SK-MEL-5 (cell line): ENCODE measurements at places on chromosomes 2 and 18. TPM values are rescaled to one million over a fixed set of nuclear protein-coding genes. Genes with fewer than 3 reads are reported as not detected.
A peak's percentile ranks its signal among the peaks of the same experiment; 100 is the strongest.

Gene SETBP1
- total RNA-seq, result 1.7 and 2.3 TPM in 2 replicates

Gene CFC1
- not detected in 2 replicates for total RNA-seq

Gene FER1L5
- total RNA-seq, result not detected in 2 replicates

Gene ALPG
- not detected in 2 replicates for total RNA-seq

Gene APLF
- total RNA-seq, result 5.2 and 6.4 TPM in 2 replicates

Gene MC2R
- total RNA-seq, result not detected in 2 replicates

Gene GPR155
- 2.3 and 3.0 TPM in 2 replicates for total RNA-seq

Gene IL18R1
- total RNA-seq, result 0.37 and 0.59 TPM in 2 replicates

Gene G6PC2
- not detected in 2 replicates for total RNA-seq

Gene TMEM163
- 0.05 TPM in 1 of 2 replicates, not detected in the other for total RNA-seq

Gene CNRIP1
- 28.4 and 34.9 TPM in 2 replicates for total RNA-seq

Gene HS1BP3
- total RNA-seq, result 68.8 and 69.1 TPM in 2 replicates

Gene SULT1C2
- 5.0 and 10.7 TPM in 2 replicates for total RNA-seq

Gene ALLC
- total RNA-seq, result not detected in 2 replicates

Gene SLC4A5
- total RNA-seq, result 0.29 and 0.63 TPM in 2 replicates

Gene KCNG2
- total RNA-seq, result not detected in 2 replicates

Gene EMILIN1
- total RNA-seq, result 0.11 and 0.71 TPM in 2 replicates

Gene HK2
- 39.2 and 52.1 TPM in 2 replicates for total RNA-seq

Gene GMCL1
- 7.2 and 7.9 TPM in 2 replicates for total RNA-seq

Gene IHH
- not detected in 2 replicates for total RNA-seq

GRCh38 chr18:354471-354870 lies 86.6 kb upstream of the THOC1 start:
- DNase-seq, result no peak

- peak; percentile 47 for DNase-seq
Measured at GRCh38 chr2:20596193-20596972, 54.5 kb downstream of the HS1BP3 start.

- no peak for DNase-seq
Measured at GRCh38 chr2:72132981-72133720, 14.5 kb downstream of the CYP26B1 start.

- DNase-seq, result no peak
Measured at GRCh38 chr2:60105906-60106305, 447.5 kb downstream of the BCL11A start.

GRCh38 chr2:161166538-161167409 lies 6.5 kb downstream of the TANK start:
- no peak for DNase-seq

DNA sequence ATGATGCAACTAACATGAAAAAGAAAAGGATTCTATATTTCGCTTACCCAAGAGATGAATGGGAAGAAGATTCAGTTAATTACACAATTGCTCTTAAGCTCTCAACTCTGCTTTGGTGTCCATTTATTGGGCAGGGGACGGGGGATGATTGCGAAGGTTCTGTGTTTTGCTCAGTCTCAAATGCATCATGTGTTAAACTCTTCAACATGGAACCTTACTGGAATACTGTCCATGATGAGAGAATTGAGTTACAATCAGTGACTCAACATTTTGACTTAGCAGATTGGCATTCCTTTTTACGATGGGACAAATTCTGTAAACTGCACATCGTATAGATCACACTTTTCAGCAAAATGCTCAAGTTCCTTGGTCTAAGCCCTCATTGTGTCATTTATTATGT lies 135.6 kb downstream of the RBMS1 start:
- no peak for DNase-seq

GRCh38 chr2:68099260-68099659 lies 36.5 kb upstream of the C1D start:
- DNase-seq, result no peak

- DNase-seq, result no peak
Measured at GRCh38 chr2:7043690-7044089, 126.5 kb downstream of the RNF144A start.

DNA sequence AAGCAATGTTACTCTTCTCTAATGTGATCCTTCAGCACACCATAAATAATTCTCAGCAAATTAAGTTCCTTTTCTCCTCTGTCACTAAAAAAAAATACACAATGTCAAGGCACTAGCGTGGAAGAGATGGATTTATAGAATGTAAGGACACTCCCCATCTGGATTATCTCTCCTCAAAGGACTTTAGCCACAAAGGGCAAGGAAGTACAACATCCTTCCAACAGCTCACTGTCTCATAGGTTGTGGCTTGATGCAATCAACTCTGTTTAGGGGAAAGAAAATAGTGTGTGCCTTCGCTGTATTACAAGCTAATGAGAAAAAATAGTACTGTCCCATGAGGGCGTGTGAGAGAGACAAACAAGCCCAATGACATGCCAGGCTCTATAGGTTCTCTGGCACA lies 129.1 kb upstream of the DNMT3A start:
- DNase-seq, result no peak

- DNase-seq, result no peak
Measured at GRCh38 chr2:239199041-239199768, 201.6 kb downstream of the HDAC4 start.

DNA sequence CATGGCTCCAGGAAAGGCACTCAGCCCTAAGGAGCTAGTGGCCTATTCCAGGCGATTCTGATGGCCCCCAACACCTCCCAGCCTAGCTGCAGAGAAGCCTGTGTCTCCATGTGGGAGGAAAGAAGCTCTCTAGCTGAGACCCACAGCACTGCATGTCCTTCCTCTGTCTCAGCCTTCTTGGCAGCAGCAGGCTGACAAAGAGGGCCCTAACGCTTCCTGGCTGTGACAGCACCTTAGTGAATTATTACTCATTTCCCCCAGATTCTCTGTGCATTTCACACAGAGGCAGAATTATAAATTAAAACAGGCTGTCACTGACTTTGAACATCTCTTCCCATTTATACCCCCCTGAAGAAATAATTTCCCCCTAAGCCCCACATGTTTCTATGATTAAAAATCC lies 206.8 kb downstream of the CLIP4 start:
- DNase-seq, result no peak

- peak; percentile 11 for DNase-seq
Measured at GRCh38 chr2:160869411-160869810, 290.8 kb upstream of the TANK start.

GRCh38 chr2:9693196-9693491 lies 62.3 kb upstream of the YWHAQ start:
- no peak for DNase-seq

- DNase-seq, result no peak
Measured at GRCh38 chr2:133952896-133953295, 301.0 kb upstream of the MGAT5 start.

- DNase-seq, result no peak
Measured at GRCh38 chr18:3660739-3661515, 211.0 kb downstream of the TGIF1 start.

DNA sequence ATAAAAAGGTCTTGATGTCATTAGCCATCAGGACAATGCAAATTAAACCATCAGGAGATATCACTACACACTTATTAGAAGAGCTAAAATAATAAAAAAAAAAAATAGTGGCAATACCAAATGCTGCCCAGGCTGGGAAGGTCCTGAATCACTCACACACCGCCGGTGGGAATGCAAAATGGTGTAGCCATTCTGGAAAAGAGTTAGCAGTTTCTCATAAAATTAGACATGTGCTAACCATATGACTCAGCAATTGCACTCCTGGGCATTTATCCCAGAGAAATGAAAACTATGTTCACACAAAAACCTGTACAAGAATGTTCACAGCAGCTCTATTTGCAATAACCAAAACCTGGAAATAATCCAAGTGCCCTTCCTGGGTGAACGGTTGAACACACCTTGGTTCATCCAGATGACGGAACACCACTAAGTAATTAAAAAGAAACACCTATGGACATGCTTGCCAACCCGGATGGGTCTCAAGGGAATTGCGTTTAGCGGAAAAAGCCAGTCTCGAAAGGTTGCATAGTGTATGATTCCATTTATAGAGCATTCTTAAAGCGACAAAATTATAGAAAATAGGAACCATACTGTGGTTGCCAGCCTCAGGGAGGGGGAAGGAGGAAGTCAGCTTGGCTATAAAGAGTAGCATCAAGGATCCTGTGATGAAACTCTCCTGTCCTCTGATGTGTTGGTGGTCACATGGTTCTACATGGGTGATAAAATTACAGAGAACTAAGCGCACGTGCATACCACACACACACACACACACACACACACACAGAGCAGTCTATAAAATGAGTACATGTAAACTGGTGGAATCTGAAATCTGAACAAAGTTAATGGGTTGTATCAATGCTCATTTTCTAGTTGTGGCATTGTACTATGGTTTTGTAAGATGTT lies 4.6 kb downstream of the MBP start:
- peak; percentile 96 for DNase-seq

DNA sequence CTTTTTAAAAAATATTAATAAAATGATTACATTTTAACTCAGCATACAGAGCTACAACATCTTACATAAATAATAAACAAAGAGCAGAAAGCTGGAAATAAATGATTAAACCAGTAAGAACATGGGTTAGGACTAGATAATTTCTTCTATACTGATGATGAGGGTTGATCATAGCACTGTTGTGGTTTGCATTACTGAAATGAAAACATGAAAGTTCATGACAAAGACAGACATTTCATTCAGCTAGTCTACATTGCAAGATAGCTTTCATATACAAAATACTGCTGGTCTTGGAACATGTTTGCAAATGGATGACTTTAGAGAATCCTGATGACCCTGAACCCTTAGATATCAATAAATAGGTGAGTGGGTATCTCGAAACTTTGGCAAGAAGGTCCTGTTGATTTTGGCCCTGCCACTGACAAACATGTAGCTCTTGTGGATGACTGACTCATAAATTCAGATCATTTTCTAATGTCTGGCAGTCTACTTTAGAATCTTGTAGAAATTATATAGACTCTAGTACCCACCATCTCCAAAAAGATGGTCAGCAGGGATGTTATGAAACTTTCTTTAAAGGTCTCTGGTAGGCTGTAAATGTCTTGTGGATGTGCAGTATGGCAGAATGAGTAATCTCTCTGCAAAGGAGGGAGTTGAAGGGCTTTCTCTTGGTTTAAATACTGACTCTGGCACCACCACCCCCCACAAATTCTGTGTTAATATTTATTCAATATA lies 15.5 kb upstream of the CDC42EP3 start:
- no peak for DNase-seq

- DNase-seq, result peak; percentile 61
Measured at GRCh38 chr2:228039752-228040534, 141.5 kb downstream of the SPHKAP start.

GRCh38 chr2:86337244-86337835 lies at the start of gene REEP1:
Gene REEP1 (minus strand): TSS chr2:86337626. CDS start chr2:86337510, 116 bp downstream.
- DNase-seq, result no peak

- no peak for DNase-seq
Measured at GRCh38 chr2:85326406-85327159, 1.2 kb downstream of the TGOLN2 start.

DNA sequence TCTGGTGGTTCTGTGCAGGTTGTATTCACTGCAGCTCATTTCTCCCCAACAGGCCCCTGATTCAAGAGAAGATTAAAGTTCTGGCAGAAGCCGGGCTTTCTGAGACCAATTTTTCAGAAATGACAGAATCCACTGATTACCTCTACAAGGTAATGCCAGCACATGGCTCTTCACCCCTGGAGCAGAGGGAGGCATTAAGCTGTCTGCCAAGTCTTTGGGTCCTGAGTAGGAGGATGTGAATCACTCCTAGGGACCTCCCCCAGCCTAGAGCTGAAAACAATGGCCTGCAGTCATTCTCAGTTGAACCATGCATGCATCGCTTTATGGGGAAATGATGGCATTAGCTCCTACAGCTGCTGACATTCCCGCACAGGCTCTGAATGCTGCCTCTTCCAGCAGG lies 20.5 kb upstream of the RPL37A start:
- DNase-seq, result peak; percentile 89

GRCh38 chr2:225660262-225661131 lies 261.0 kb downstream of the NYAP2 start:
- DNase-seq, result peak; percentile 72

GRCh38 chr2:217797165-217797564 lies 205.6 kb downstream of the TNS1 start:
- no peak for DNase-seq

GRCh38 chr2:8661736-8662135 lies 20.1 kb upstream of the ID2 start:
- no peak for DNase-seq

GRCh38 chr2:164055623-164056022 lies 319.8 kb upstream of the FIGN start:
- no peak for DNase-seq

GRCh38 chr2:110837446-110838409 lies 105.4 kb downstream of the ACOXL start:
- DNase-seq, result no peak

GRCh38 chr2:219765231-219765911 lies 137.9 kb downstream of the SLC4A3 start:
- DNase-seq, result no peak

DNA sequence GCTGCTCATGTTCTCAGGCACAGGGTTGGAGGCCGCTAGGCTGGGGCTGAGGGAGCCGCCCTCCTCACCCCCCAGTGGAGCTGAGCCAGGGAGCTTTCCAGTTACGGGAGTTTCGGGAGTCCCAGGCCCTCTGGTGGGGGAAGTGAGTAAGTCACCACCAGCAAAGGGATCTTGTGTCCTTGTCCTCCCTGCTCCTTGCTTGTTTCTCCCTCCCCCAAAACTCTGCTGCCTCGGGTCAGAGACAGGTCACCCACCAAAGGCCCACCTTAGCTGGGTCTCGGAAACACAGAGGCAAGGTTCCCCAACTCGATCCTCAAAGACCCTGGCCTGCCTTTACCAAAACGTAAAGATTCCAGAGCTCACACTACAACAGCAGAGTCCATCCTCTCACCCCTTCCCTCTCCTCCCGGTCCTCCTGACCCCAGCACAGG lies 60.5 kb upstream of the POMC start:
- peak; percentile 95 for DNase-seq

- DNase-seq, result peak; percentile 76
Measured at GRCh38 chr18:22930089-22930713, 2.9 kb upstream of the RBBP8 start.

DNA sequence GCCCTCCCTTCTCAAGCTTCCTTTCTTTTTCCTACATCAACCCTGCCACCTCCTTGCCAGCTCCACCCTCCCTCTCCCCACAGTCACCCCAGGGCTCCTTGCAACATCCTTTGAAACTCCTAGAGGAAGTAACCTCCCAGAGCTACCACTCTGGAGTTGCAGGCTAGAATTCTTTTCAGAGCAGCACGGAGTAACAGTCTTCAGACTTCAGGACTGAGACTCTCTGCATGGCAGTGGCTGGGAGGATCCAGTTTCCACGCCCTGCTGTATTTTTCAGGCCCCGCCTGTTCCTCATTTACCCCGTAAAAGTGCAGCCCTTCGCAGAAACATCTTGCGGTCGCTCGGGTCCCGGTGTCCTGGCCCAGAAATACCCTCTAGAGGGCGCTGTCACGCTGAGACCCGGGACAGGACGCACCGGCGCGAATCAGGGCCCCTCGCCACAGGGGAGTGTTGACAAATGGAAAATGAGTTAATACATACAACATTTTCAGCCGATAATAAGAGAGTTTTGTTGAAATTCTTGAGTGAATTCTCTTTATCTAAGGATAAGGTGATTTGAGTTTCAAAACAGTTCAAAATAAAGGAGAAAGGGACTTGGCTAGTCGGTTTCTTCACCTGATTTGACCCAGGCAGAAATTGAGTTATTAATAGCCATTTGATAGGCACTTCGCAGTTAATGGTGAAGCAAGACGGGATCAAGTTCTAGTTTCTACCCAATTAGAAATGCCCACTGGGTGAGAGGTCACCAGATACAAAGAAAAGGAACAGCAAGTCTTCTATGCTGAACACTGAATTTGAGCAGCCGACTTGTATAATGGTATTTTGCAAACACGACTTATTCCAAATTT lies 18.5 kb upstream of the NTSR2 start:
- peak; percentile 88 for DNase-seq

- no peak for DNase-seq
Measured at GRCh38 chr2:10328670-10329579, 26.2 kb downstream of the HPCAL1 start.
